ENCODE measurements at places on chromosomes 5 and 9.

GRCh38 chr5:150656191-150657132, 4.6 kb upstream of the MYOZ3 start:
- peak; percentile 82 for DNase-seq

DNA sequence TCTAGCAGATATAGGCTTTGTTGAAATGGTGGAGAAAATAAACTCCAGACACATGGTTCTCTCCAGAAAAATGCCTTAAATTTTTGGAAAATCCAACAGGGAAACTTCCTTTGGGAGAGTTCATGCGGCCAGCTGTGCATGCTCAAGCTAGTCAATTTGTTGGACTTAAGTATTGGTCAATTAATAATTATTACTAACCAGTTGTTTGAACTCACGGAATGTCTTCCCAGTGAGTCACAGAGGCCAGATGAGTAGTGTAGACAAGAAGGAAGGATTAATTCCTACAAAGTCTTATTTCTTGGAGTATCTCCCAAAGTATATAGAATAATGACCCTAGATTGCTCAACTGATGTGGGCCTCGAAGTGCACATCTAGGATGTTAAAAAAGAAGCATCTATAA, 103.6 kb downstream of the MACIR start:
- no peak for DNase-seq

DNA sequence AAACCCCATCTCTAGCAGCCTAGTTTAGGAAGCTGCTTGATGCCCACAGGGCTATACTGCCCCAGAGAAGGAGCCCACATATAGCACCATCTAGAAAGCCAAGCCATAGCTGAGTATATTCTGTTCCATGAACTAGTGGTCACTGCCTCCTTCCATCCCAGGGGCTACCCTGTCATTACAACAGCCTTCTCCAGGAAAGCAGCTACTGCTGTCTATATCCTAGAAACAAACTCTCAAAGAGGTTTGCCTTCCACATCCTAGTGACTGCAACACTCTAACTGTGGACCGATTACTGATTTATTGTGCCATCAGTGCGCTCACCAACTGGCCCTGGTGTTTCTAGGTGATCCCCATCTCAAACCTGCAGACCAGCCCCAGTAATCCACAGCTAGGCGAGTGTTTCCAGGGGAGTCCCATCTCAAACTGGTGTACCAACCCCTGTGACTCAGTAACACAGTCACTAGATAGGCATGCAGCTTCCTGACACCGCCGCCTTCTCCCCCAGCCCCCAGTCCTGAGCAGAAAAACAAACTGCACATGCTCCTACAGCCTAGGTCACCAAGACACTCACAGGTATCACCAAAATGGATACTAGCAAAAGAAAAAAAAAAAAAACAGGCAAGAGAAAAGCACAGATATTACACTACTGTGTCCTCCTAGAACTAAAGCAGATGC, 14.8 kb downstream of the SPTLC1 start:
- no peak for DNase-seq

DNA sequence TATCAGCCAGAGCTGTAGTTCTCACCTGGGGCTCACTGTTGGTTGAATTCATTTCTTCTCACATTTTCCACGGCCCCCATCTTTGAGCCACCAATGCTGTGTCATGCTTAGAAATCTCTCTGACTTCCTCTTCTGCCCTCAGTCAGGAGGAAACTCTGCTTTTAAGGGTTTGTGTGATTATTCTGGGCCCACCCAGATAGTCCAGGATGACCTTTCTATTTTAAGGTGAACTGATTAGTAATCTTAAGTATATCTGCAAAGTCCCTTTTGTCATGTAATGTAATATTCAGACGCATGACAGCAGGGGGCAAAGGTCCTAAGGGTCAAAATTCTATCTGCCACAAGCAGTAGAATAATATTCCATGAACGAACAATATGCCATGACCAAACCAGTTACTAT, 88.4 kb downstream of the AK8 start:
- DNase-seq, result no peak

- no peak for DNase-seq
Measured at GRCh38 chr5:37921452-37921851, 81.6 kb upstream of the GDNF start.

GRCh38 chr9:103799959-103800358, 294.1 kb upstream of the SMC2 start:
- no peak for DNase-seq

- DNase-seq, result no peak
Measured at GRCh38 chr9:81213456-81213855, 475.9 kb downstream of the TLE1 start.

DNA sequence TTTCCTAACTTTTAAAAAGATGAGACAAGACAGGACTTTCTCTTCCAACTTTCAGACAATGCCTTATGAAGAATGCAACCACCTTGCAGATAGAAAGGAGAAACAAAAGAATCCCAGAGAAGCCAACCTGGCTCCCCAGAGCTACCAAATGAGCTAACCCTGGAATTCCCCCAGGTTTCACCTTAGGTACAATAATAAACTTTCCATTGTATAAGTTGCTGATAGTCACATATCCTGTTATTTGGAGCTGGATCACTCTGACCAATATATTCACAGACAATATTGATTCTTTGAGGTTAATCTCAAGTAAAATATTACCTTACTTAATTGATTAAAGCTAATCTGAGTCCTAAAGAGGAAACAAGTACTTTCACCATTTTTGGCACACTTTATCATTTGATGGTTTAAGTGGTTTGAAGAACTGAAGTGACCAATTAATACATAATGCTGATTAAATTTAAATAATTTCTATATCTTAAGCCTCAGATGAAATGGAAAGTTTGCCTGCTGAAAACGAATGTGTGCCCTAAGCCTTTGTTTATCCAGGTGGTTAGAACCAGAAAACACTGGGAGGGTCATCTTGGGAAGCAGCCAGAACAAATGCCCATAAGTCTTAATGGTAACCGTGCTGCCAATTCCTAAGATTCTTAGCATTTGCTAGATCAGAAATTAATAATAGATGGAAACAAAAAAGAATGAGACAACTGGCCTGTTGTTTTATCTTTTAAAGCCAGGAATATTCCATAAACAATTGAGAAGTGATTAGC, 159.6 kb upstream of the SLC12A2 start:
- DNase-seq, result no peak

GRCh38 chr9:37410969-37411785, 11.3 kb upstream of the GRHPR start:
- DNase-seq, result no peak

DNA sequence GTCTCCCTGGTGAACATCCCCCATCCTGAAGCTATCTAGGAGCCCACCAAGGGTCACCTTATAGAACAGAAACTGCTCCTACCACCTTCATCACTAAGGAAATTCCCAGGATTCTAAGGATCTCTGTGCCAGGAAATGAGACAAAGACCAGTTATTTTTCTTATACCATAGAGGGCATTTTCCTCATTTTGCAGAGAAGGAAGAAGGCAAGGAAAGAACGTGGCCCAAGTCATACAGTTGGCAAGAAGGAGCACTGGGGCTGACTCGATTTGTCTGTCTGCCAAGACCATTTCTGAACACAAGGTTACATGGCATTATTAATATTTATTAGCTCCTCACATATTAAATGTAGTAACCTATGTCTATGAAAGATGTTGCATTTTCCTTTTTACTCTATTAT, 49.6 kb upstream of the TNFSF15 start:
- no peak for DNase-seq

DNA sequence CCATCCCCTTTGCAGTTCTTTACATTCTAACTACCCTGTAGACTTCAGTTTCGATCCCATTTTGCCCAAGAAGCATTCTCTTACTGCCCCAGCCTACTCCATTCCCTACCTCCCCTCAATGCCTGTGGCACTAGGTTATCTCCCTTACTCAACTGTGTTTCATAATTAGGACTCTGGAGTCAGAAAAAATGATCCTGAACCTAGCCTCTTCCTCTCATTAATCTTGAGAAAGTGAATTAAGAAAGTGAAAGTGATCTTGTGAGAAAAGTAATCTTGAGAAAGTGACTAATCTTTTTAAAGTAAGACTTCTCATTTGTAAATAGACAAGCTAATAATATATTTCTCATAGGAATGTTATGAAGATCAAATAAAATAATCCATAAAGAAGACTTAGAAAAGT, 444.0 kb upstream of the TRPC7 start:
- DNase-seq, result no peak

GRCh38 chr5:138077064-138077696, 6.7 kb upstream of the WNT8A start:
- DNase-seq, result peak; percentile 44

DNA sequence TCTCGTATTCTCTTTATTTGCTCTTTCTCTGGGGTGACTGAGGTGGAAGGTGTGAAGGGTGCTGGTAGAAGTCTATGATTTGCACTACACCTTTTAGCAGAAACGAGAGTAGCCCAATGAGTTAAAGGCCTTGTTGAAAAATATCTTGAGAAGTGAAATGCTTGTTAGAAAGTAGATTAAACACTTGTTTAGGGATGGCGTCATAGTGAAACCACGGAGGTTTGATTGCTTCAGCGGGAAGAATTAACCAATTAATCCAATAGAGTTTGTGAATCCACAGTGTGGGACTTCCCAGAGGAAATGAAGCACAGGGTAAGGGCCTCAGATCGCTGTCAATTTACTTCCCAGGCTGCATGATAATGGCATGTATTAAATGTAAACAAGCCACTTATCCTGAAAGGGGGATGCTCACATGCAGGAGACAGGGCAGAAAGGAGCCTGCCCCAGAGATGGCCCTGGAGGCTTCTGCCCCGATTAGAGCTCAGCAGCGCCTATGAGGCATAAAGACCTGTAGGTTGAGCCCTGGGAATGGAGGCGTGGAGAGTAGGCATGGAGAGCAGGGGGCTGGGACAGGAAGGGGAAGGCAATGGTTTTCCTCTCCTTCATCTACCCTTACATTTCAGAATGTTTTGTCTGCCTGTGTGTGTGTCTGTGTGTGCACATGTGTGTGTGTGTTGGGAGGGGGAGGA, 1.5 kb downstream of the FAM170A start:
- DNase-seq, result no peak

GRCh38 chr5:137414112-137414755, 84.9 kb downstream of the SPOCK1 start:
- no peak for DNase-seq

- no peak for DNase-seq
Measured at GRCh38 chr5:127308945-127309344, 18.3 kb downstream of the MEGF10 start.

- no peak for DNase-seq
Measured at GRCh38 chr9:135959814-135960213, 1.4 kb downstream of the UBAC1 start.

DNA sequence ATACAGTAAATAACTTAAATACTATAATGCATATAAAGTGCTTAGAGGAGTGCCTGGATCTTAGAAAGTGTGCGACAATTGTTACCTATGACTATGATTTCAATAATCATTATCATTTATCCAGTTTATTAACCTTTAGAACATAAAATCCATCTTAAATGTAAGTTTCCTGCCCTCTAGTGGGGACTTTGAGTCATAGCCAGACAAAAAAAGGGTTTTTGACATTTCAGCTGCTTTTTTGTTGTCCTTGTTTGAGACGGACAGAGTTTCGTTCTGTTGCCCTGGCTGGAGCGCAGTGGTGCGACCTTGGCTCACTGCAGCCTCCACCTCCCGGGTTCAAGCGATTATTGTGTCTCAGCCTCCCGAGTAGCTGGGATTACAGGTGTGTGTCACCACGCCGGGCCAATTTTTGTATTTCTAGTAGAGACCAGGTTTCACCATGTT, 9.7 kb upstream of the C9orf152 start:
- DNase-seq, result peak; percentile 12

- no peak for DNase-seq
Measured at GRCh38 chr5:150147670-150148069, 8.0 kb downstream of the PDGFRB start.

DNA sequence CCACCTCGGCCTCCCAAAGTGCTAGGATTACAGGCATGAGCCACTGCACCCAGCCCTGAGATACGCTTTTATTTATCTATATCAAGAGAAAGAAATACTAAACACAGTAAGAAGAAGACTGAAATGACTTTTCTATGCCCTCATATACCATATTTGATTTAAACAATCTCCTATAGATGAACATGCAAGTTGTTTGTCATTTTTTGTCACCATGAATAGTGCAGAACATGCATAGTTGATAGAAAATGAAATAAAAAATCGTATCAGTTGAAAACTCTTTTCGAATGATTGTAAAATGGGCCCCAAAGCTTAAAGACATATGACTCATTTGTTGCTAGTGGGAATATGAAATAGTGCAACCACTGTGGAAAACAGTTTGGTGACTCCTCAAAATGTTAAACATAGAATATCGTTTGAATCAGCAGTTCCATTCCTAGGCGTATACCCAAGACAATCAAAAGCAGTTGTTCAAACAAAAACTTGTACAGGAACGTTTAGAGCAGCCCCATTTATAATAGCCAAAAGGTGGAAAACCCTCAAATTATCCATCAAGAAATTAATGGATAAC, 61.4 kb upstream of the ANKH start:
- no peak for DNase-seq

DNA sequence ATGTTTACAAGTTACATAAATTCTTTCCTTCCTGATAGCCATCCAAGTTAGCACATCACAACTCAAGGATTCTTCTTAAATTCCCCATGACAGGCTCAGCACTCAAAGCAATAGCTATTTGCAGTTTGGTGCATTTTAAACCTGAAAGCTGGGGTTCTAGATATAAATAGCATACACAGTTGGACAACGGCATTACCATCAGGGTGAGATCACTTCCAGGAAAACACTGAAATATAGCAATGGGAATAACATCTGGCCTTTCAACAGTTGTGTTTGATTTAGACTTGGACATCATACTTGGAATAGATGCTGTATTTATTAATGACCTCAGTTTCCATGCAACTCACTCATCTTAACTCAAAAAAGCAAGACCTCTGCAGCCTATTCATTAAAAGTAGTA, 24.7 kb upstream of the LECT2 start:
- no peak for DNase-seq

DNA sequence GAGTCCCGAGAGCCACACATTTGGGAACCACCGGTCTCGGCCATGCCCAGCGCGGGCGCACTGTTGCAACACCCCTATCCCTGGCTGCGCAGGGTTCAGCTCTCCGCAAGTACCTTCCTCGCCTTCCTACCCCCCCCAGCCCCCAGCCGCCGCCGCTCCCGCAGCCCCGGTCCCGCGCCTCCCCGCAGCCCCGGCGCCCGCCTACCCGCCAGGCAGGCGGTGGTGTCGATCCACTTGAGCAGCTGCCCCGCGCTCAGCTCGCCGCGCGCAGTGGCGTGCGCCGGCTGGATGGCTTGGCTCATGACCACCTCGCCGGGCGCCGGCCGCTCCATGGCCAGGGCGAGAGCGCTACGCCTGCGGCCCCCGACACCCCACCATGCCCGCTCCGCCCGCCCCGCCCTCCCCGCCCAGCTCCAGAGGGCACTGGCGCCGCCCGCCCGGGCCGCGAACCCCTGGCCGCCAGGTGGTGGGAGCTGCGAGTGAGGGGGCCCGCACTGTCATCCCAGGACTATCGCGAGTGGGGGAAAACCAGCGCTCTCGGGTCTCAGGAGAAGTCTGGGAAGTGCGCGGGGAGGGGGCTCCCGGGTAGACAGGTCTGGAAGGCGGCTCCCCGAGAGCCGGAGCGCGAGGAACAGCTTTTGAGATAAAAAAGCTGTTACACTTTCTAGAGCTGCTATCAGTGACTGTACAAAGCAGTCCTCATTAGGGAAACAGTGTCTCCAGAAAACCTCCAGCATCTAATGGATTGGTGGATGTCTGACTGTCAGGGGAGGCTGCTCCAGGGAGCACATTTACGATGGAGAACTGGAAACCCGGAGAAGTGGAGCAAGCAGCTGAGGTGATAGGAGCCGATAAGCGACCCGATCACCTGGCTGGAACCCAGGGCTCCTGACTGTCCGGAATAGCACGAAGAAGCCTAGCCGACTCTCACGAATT, at the start of gene ACOT12:
Gene ACOT12 (minus strand): TSS at position 352 of the 936 bp plus-strand sequence. CDS start 20 bp downstream, at position 332.
- DNase-seq, result no peak

Data from CD4-positive, alpha-beta T cell treated with Interleukin-6 at 100 ng/mL for 8 hours (primary cell).